ENCODE measurements at places on chromosomes 2 and 18.

DNA sequence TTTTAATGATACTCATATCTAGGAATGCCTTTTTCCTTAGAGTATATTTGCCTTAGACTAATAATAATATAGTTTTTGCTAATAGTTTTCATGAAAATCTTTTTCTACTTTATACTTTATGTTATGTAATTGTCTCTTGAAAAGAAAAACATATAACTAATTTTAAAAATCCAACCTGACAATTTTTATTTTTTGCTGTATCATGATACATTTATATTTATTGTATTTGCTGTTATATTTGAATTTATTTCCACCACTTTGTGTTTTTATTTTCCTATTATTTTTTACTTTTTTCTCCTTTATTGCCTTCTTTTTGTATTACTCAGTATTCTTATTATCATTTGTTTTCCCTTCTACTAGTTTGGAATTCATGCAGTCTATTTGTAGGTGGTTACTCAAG is 85.4 kb downstream of the MBD5 start:
- DNase-seq: no peak

DNA sequence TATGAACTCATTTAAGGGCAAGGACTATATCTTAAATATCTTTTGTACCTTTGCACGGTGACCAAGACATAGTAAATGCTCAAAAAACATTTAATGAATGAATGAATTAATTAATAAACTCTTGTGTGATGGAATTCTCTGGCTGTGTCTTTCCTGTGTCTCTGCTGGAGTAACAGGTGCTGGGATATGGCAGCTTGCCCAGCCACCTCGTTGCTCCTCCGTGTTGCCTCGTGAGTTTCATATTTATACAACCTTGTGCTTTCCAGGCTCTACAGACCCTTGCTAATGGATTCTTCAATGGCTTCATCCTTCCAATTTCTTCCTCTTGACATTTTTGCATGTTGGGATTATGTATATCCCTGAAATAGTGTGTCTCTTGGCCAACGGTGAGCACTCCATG is 30.4 kb downstream of the CTAGE1 start:
- DNase-seq: no peak

DNA sequence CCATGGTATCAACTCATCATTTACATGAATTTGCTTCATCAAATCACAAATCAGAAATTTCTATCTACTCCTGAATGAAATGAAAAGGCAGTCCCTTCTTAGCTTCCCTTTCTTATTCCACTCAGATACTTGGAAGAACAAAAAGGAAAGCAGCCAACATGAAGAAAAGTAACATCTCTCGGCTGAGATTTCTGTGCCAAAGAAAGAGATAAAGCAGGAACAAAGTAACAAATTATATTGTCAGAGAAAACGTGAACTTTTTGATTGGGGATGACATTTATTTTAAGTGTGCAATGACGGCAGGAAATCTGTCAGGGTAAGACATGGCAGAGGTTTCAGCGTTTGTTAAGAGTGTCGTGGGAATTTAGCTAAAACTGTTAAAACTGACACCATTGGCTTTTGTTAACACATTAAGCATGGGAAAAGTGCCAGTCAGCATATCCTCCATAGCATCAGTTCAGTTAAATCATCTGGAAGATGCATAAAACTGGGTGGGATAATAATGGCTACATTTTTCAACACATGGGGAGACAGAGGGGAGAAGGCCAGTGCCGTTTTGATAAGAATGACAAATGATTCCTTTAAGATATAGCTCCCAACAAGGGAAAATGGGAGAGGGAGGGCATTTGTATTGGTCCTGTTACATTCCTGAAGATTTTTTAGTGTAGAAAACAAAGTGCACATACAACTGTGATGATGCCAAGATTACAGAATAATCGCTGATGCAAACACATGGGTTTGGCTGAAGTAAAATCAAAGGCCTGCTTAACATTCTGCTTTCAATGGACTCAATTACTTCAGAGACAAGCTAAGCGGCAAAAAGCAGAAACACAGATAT is 211.6 kb downstream of the ZNF521 start:
- DNase-seq: no peak

- no peak for DNase-seq
Observed at GRCh38 chr2:232534940-232535651, 4.4 kb upstream of the CHRNG start.

GRCh38 chr2:23614701-23615100 is 229.7 kb downstream of the KLHL29 start:
- DNase-seq: no peak

- DNase-seq: no peak
Observed at GRCh38 chr2:205199165-205199850, 483.0 kb upstream of the NRP2 start.

DNA sequence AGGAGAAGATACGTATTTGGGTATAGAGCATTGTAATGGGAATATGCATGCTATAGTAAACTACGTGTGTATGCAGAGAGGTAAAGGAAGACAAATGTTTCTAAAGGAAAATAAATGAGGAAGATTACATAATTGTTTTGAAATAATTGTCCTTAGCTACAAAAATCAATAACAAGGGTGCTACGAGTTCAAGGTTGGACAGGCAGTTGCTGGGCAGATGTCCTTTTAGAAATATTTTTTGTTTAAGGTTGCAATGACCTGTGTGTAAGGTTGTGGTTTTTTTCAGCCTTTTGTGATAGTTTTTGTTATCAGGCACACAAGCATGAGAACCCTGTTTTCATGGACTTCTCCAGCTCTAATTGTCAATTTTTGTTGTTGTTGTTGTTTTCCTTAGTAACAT is 1304.1 kb upstream of the CHAC2 start:
- DNase-seq: no peak

Data from activated T-cell treated with anti-CD3 and anti-CD28 coated beads for 48 hours (primary cell).